ENCODE measurements at places on chromosomes 2 and 18. TPM values are rescaled to one million over a fixed set of nuclear protein-coding genes. Genes with fewer than 3 reads are reported as not detected.

The ACSL3 gene
- total RNA-seq: 75.7 TPM

The TRAF3IP1 gene
- total RNA-seq: 11.3 TPM

The ALPI gene
- total RNA-seq: not detected

The DES gene
- not detected for total RNA-seq

The BOK gene
- total RNA-seq: 51.2 TPM

The GREB1L gene
- total RNA-seq: 1.2 TPM

The ASB3 gene
- 23.8 TPM for total RNA-seq

The RUFY4 gene
- not detected for total RNA-seq

The POTEJ gene
- 0.09 TPM for total RNA-seq

The TYMS gene
- total RNA-seq: 25.2 TPM

The CGREF1 gene
- 1.2 TPM for total RNA-seq

The NT5DC4 gene
- total RNA-seq: not detected

The HRH4 gene
- not detected for total RNA-seq

The C1QL2 gene
- not detected for total RNA-seq

The CCDC74B gene
- total RNA-seq: 0.85 TPM

The COBLL1 gene
- total RNA-seq: 5.7 TPM

The HOXD13 gene
- not detected for total RNA-seq

The ALK gene
- not detected for total RNA-seq

The XDH gene
- total RNA-seq: not detected

The ACMSD gene
- total RNA-seq: not detected

The PKDCC gene
- 2.2 TPM for total RNA-seq

The KIF5C gene
- total RNA-seq: 0.09 TPM

The RHBDD1 gene
- 21.0 TPM for total RNA-seq

The POTEC gene
- total RNA-seq: not detected

The STAT4 gene
- total RNA-seq: 0.09 TPM

The HOXD4 gene
- 2.8 TPM for total RNA-seq

The POU3F3 gene
- total RNA-seq: not detected

The GRHL1 gene
- total RNA-seq: 0.63 TPM

The TACR1 gene
- total RNA-seq: not detected

The EPG5 gene
- 22.0 TPM for total RNA-seq

The COL6A3 gene
- total RNA-seq: 497 TPM

The TUBB8B gene
- total RNA-seq: not detected

The ACOXL gene
- not detected for total RNA-seq

The SLC4A5 gene
- total RNA-seq: 0.09 TPM

The LYPD6 gene
- 1.8 TPM for total RNA-seq

The CD8B2 gene
- total RNA-seq: not detected

The EMX1 gene
- not detected for total RNA-seq

The KRCC1 gene
- total RNA-seq: 15.4 TPM

The CARF gene
- total RNA-seq: 2.6 TPM

The MEP1B gene
- 0.19 TPM for total RNA-seq

The RFTN2 gene
- total RNA-seq: 3.8 TPM

The ZC3H6 gene
- 2.9 TPM for total RNA-seq

The TRABD2A gene
- 0.56 TPM for total RNA-seq

The GATA6 gene
- total RNA-seq: 15.4 TPM

The B3GNT7 gene
- 0.09 TPM for total RNA-seq

The UGT1A3 gene
- total RNA-seq: not detected

The SERPINB3 gene
- not detected for total RNA-seq

The IL1RL2 gene
- total RNA-seq: not detected

Data from endothelial cell of coronary artery (primary cell).